ENCODE measurements at places on chromosomes 1 and 21. TPM values are rescaled to one million over a fixed set of nuclear protein-coding genes. Genes with fewer than 3 reads are reported as not detected.

DNA sequence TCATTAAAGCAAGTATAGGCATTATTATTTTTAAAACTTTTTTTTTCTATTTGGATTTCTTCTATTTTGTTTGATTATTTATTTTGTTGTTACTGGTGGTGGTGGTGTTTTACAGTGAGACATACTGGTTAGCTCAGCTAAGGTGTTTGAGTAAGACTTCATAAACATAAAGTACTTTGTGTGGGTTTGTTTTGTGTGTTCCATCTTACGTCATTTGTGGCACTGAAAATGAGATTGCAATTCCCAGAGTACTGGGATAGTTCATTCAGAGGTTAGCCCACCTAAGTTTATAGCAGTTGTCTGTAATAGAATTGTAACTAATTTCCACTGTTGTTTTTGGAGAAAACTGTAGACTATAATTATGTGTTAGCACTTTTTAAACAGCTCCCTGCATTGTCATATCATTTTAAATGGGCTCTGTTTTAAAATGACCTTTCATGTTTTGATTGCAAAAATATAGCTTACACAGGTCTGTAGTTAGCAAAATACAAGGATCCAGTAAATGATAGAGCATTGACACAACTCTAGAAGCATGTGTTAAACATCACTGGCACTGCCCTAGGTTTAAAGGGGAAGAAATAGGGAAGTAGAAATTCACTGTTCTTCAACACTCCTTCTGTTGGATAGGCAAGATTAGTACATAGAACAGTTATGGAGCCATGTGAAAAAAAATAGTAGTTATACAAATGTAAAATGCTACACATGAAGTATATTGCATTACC lies 171.7 kb downstream of the NFIA start:
- no peak for DNase-seq
- H3K4me3 ChIP-seq, result no peak overlapping the region

Gene GNAT2
- not detected for total RNA-seq

Gene ZSWIM5
- total RNA-seq, result 0.04 TPM

DNA sequence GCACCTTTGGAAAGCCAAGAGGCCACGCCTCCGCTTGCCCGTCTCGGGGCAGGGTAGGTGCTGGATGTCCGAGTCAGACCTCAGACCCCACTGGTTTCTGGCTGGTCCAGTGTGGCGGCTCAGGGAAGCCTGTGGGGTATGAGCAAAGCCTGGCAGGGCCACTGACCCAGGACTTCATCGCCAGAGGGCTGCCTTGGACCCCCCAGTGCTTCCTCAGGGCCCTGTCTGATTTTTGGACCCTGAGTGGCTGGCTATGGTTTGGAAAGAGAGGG lies 20.4 kb downstream of the LHX4 start:
- no peak overlapping the region for H3K4me3 ChIP-seq
- no peaks in the 10 kb centered on the region for H3K36me3 ChIP-seq
- no peak for DNase-seq
- H3K27ac ChIP-seq, result no peak overlapping the region

Gene CTPS1
- total RNA-seq, result 34.4 TPM

Gene HEYL
- not detected for total RNA-seq

Gene SH2D2A
- total RNA-seq, result not detected

- no peak overlapping the region for H3K4me3 ChIP-seq
- H3K27ac ChIP-seq, result no peak overlapping the region
- H3K4me1 ChIP-seq, result no peaks in the 10 kb centered on the region
- H3K27me3 ChIP-seq, result no peaks in the 10 kb centered on the region
- DNase-seq, result no peak
Observed at GRCh38 chr1:177392336-177392735, 221.6 kb downstream of the BRINP2 start.

DNA sequence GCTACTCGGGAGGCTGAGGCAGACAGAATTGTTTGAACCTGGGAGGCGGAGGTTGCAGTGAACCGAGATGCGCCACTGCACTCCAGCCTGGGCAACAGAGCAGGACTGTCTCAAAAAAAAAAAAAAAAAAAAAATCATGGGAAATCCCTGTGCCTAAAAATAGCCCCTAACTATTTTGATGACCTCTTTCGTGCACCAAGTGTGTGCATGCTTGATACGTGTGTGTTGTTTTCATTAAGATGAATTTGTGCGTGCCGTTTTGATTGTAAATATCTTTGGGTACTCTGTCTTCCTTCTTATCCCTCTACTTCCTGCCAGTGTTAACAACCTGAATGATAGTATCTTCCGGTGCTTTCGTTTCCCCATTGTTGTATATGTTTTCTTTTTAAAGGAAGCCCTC lies 9.8 kb downstream of the CACYBP start:
- no peak overlapping the region for H3K27ac ChIP-seq
- no peaks in the 10 kb centered on the region for H3K27me3 ChIP-seq
- peaks cover 63% of the 10 kb centered on the region for H3K36me3 ChIP-seq
- no peak for DNase-seq

Gene ELAPOR1
- 0.22 TPM for total RNA-seq

DNA sequence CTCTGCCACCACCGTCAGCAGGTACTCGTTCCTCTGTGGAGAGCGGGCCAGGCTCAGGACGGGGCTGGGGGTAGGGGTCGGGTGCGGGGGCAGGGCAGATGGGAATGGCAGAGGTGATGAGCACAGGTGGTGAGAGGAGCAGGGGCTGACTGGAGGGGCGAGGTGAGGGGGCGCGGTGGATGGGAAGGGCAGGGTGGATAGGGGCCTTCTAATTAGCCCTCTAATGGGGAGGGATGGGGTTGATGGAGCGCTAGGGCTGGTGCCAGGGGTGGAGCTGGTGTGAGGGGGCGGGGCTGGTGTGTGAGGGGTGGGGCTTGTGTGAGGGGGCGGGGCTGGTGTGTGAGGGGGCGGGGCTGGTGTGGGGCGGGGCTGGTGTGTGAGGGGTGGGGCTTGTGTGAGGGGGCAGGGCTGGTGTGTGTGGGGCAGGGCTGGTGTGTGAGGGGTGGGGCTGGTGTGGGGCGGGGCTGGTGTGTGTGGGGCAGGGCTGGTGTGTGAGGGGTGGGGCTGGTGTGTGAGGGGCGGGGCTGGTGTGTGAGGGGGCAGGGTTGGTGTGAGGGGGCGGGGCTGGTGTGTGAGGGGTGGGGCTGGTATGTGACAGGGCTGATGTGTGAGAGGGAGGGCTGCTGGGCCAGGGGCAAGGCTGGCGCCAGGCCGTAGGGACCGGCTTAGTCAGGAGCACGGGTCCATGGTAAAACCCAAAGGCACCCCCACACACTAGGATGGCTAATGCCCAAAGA lies 5.9 kb downstream of the KRTAP10-1 start:
- H3K36me3 ChIP-seq, result no peaks in the 10 kb centered on the region
- no peaks in the 10 kb centered on the region for H3K27me3 ChIP-seq
- no peak overlapping the region for H3K4me3 ChIP-seq

DNA sequence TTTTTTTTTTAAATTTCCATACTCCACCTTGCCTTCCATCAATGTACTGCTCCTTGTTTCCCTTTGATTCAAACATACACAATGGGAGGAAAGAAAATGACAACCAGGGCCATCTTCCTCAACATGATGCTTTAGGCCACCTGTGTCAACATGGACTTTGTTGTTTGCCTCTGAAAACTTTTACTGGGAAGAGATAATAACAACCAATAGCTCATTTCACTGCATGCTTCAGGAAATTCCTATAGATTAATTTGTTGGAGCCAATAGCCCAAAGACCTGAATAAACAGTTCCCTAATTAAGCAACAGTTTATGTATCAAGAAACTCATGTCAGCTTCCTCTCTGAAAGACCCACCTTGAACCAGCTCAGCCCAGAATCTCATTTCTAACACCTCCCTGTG lies 3.2 kb downstream of the KRTAP15-1 start:
- H3K36me3 ChIP-seq, result no peaks in the 10 kb centered on the region
- H3K27ac ChIP-seq, result no peak overlapping the region
- H3K4me1 ChIP-seq, result no peaks in the 10 kb centered on the region
- H3K27me3 ChIP-seq, result no peaks in the 10 kb centered on the region

- H3K4me1 ChIP-seq, result peaks cover 34% of the 10 kb centered on the region
- no peaks in the 10 kb centered on the region for H3K36me3 ChIP-seq
- H3K27ac ChIP-seq, result no peak overlapping the region
- H3K27me3 ChIP-seq, result no peaks in the 10 kb centered on the region
- H3K4me3 ChIP-seq, result no peak overlapping the region
Observed at GRCh38 chr1:46173361-46173856, 1.5 kb upstream of the TSPAN1 start.

DNA sequence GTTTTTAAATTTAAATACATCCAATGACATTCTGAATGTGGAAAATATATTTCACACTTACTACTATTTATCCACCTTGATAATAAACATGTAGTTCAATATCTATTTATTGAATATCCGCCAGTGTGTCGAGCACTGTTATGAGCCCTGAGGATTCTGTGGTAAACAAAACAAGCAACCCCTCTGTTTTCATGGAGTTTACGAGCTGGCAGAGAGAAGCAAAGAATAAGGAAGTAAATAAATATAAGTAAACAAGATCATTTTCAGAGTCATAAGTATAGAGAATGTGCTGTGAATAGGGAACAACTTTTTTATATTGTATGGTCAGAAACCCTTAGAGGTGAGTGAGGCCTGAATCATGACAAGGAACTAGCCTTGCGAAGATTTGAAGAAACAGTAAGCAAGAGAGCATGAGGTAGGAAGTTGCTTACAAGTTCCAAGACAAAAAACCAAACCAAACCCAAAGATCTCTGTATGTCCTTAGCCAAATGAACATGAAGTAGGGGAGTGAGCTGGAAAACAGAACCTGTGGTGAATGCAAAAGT lies 6.4 kb upstream of the SERBP1 start:
- H3K27ac ChIP-seq, result no peak overlapping the region
- H3K36me3 ChIP-seq, result no peaks in the 10 kb centered on the region
- peaks cover 11% of the 10 kb centered on the region for H3K4me1 ChIP-seq
- DNase-seq, result no peak
- no peak overlapping the region for H3K4me3 ChIP-seq

DNA sequence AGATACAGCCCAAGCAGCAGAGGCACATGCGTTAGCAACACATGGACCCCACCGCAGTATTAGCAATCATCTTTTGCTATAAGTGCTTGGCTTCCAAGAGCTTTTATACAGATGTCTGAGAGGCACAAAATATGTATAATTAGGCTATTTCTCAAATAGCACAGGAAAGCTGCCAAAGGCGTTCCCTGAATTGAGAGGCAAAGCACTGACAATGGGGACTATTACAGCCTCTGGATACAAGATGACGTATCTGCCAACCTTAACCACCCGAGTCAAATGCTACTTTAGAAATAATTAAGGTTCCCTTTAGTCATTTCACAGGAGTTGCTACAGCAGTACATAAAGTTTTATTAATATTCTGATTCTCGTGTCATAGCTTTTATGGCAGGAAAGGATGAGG lies 6.4 kb downstream of the STMN1 start:
- H3K27me3 ChIP-seq, result no peaks in the 10 kb centered on the region
- H3K36me3 ChIP-seq, result peaks cover 51% of the 10 kb centered on the region
- no peak for DNase-seq
- peaks cover 20% of the 10 kb centered on the region for H3K4me1 ChIP-seq
- no peak overlapping the region for H3K27ac ChIP-seq

DNA sequence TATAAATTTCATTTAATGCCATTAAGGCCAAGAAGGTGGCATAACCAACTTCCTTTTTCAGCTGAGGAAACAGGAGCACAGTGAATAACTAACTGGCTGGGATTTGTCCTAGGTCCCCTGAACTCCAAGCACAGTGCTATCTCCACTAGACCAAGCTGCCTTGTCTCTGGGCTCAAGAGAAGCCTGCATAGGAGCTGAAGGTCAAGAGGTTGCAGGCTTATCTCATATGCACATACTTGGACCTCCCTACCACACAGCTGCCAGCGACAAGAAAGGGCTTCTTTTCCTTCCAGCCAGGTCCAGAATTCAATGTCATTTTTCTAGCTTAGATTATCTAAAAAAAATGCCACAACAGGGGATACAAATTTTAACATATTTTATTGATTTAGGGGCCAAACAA lies 27.1 kb downstream of the AK2 start:
- H3K36me3 ChIP-seq, result peaks cover 63% of the 10 kb centered on the region
- no peak for DNase-seq
- H3K27ac ChIP-seq, result no peak overlapping the region
- no peaks in the 10 kb centered on the region for H3K4me1 ChIP-seq

DNA sequence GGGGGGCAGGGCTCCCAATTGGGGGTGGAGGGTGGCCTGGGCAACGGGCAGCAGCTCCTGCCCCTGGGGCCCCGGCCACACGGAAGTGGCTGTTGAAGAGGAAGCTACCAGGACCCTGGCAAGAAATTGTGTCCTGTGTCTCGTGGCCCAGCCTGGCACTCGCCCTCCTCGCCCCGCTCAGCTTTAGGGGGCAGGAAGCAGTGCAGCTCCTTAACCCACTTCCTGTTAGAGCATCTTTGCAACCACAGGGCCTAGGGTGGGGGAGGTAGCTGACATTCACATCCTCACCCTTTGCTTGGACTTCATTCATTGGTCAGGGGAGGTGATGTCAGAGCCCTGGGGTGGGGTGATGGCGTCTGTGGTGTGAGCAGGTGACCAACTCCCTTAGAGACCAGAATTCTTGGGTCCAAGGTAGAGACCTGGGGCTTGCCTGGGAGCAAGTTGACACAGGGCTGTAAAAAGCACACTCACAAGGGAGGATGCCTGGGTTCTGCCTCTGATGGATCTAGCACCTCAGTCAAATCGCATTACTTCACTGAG lies at the start of gene ARHGAP30:
Gene ARHGAP30 (minus strand): TSS at position 161 of the 540 bp plus-strand sequence. CDS start 267 bp downstream, outside the sequence.
- H3K27me3 ChIP-seq, result no peaks in the 10 kb centered on the region
- peak within 1 kb of the TSS; percentile 94 for H3K27ac ChIP-seq
- peak within 1 kb of the TSS; percentile 97 for H3K4me3 ChIP-seq
- peaks cover 30% of the 10 kb centered on the region for H3K4me1 ChIP-seq

Gene SYT14
- not detected for total RNA-seq

GRCh38 chr1:109793089-109793485 lies 29.4 kb upstream of the EPS8L3 start:
- no peak overlapping the region for H3K27ac ChIP-seq
- DNase-seq, result no peak
- H3K27me3 ChIP-seq, result no peaks in the 10 kb centered on the region
- no peaks in the 10 kb centered on the region for H3K36me3 ChIP-seq
- no peak overlapping the region for H3K4me3 ChIP-seq
- H3K4me1 ChIP-seq, result no peaks in the 10 kb centered on the region

Gene OR10Z1
- not detected for total RNA-seq

Gene CLCNKA
- total RNA-seq, result not detected

DNA sequence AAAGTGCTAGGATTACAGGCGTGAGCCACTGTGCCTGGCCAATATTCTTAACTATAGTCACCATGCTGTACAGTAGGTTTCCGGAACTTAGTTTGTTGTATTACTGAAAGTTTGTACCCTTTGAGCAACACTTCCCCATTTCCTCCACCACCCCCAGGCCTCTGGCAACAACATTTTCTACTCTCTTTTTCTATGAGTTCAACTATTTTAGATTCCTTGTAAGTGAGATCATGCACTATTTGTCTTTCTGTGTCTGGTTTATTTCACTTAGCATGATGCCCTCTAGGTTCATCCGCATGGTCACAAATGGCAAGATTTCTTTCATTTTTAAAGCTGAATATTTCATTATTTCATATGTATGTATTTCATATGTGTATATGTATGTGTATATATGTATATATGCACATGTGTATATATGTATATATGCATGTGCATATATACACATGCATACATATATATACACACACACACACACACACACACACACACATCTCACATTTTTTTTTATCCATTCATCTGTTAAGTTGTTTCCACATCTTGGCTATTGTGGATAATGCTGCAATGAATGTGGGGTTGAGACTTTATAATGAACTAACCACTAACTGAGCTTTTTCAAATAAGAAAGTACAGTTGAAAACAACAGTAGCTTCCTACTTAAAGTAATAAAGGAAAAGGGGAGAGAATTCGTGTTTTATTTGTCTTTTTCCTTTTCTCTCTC lies 256.8 kb upstream of the C1orf105 start:
- no peak for DNase-seq
- no peaks in the 10 kb centered on the region for H3K36me3 ChIP-seq
- H3K4me3 ChIP-seq, result no peak overlapping the region
- no peak overlapping the region for H3K27ac ChIP-seq
